ENCODE measurements at places on chromosomes 2 and 18.

- DNase-seq, result no peak
Observed at GRCh38 chr2:70115646-70116442, 28.6 kb downstream of the PCBP1 start.

- DNase-seq, result no peak
Observed at GRCh38 chr2:26989156-26989555, 18.7 kb downstream of the MAPRE3 start.

- DNase-seq, result no peak
Observed at GRCh38 chr18:27728659-27729058, 448.3 kb downstream of the CDH2 start.

DNA sequence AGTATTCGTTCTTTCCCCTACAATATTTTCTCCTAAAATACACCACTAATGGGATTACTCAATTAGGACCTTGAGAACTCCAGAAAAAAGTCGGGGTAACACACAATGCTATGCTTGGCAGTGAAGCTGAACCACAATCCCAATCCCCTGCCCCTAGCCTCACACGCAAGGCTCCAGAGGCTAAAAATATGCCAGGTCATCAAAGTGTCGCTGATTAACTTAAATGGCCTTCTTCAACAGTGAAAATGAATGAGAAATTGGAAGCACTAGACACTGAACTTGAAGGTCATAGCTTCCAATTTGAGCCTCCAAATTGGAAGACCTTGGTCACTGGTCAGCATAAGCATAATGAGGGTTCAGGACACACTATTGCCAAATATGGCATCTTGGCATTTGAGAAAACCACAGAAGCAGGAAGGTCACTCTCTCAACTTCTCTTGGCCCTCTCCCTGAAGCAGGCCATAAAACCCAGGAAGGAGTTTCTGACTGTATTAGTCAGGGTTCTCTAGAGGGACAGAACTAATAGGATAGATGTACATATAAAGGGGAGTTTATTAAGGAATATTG lies 86.0 kb upstream of the SATB2 start:
- DNase-seq, result no peak

GRCh38 chr2:102436323-102436722 lies 13.4 kb downstream of the IL18RAP start:
- no peak for DNase-seq

DNA sequence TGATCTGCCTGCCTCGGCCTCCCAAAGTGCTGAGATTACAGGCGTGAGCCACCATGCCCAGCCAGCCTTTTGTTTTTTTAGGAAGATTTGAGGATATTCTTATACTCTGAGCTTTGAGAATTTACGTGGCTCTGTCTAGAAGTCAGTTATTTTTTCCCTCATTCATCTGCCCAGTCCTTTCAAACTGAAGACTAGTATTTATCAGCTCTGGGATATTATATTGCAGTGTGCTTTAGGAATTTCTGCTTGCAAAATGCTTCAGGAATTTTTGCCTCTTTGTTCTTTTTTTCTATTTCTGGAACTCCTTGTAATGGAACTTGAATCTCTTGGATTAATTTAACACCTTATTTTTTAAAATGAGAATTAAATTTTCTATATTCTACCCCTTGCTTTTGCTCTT lies 22.6 kb downstream of the ACSL3 start:
- DNase-seq, result no peak

DNA sequence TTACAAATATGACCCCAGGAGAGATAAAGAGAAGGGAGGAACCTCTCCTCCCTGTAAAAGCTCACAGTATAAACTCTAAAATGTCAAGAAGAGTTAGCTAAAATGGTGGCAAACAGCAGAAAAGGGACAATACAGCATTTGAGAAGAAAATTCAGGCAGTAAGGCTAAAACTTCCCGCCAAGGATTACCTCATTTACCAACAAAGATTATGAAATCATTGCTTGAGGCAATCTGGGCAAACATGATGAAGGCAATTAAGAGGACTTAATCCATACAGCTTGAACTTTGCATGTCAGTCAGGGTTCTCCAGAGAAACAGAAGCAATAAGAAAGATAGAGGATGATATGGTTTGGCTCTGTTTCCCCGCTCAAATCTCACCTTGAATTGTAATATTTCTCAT lies 81.4 kb downstream of the CMPK2 start:
- DNase-seq, result no peak

GRCh38 chr2:49260979-49261538 lies 106.7 kb upstream of the FSHR start:
- no peak for DNase-seq

GRCh38 chr2:42984081-42984480 lies 191.7 kb upstream of the HAAO start:
- no peak for DNase-seq

DNA sequence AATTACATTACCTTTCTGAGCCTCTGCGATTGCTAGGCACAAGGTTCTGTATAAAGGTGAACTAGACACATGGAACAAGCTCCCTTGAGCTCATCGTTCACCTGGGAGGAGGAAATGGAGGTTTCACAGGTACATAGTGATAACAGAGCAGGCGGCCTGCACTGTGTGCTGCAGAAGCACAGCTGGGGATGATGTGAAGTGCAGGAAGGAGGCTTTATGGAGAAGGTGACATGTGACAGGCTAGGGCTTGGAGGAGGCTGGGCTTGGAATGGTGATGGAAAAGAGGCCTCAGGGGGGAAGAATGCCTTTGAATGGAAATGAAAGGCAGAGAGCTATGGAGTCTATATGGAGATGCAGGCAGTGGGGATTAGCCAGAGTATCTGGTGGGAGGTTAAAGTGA lies 22.9 kb downstream of the MARCHF4 start:
- DNase-seq, result no peak

DNA sequence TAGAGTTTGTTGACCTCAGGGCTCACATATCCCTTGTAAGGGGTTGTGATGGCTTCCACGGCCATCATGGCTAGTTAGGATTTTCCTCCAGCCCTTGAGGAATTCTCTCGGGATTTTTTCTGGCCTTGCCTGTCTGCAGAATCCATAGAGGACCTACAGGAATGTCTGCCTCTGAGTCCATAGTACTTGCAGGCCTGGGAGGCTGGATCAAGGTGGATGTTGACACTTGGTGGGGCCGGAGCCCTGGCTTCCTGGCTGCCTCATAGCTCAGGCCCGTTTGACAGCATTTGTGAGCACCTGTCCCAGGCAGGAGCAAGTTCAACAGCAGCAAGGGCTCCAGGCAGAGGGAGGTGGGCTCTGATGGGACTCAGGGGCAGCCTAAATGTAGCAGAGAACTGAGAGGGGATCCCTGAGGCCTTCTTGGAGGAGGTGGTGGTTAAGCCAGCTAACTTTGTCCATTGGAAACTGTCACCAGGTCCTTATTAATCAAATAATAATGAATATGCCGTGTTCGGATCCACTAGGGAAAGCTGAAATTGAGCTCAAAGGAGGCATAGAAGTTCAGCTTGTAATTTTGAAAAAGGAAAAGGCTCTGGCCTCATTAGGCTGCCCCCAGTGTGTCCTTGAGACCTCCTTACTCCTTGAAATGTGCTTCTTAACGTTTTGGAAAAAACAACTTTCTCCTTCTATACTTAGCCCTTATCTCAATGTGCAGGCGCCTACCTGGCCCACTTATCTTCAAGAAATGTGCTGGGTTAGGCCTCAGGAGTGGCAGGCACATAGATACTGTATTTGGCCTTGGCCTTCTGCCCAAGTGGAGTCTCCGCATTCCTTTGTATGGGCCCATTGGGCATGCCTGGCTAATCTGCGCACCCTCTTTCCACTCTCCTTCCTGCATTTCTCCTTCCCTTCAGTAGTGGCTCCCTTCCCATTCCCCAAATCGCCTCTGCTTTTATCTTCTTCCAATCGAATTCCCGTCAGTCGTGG lies 66.9 kb downstream of the HPCAL1 start:
- no peak for DNase-seq

- no peak for DNase-seq
Observed at GRCh38 chr2:15800495-15801329, 139.6 kb upstream of the MYCN start.

GRCh38 chr2:134098321-134098720 lies 155.6 kb upstream of the MGAT5 start:
- DNase-seq, result no peak

- DNase-seq, result no peak
Observed at GRCh38 chr2:127448526-127448925, 30.3 kb downstream of the PROC start.

GRCh38 chr18:76449111-76449453 lies 46.0 kb downstream of the ZNF516 start:
- no peak for DNase-seq

DNA sequence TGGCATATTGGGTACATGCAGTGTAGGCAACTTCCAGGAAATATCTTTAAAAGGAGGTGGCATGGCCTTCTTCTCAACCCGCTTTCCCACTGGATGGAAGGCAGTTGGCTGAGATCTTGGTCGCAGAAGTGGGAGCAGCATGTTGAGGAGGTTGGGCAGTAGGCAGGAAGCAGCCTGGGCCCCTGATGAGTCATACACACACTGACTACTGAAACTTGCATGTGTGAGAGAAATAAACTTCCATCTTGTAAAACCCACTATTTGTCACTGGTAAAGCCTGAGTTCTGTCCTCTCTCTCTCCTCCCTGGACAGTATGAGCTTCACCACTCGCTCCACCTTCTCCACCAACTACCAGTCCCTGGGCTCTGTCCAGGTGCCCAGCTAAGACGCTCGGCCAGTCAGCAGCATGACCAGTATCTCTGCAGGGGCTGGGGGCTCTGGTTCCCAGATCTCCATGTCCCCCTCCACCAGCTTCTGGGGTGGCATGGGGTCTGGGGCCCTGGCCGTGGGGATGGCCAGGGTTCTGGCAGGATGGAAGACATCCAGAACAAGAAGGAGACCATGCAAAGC lies 233.8 kb upstream of the SPRED2 start:
- DNase-seq, result no peak

DNA sequence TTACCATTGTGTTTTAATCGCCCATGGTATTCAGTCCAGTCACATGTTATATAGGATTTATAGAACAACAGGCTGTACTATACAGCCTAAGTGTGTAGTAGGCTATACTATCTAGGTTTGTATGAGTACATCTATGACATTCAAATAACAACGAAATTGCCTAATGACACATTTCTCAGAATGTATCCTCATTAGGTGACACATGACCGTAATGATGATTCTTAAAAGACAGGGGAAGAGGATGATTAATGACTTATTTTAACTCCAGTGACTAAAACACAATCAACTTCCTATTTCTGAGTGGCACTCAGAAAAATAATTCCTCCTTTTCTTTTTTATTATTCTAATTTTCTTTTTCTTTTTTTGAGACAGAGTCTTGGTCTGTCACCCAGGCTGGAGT lies 63.0 kb upstream of the ACSL3 start:
- DNase-seq, result no peak

GRCh38 chr2:174703430-174703829 lies 60.8 kb downstream of the CHRNA1 start:
- DNase-seq, result no peak

DNA sequence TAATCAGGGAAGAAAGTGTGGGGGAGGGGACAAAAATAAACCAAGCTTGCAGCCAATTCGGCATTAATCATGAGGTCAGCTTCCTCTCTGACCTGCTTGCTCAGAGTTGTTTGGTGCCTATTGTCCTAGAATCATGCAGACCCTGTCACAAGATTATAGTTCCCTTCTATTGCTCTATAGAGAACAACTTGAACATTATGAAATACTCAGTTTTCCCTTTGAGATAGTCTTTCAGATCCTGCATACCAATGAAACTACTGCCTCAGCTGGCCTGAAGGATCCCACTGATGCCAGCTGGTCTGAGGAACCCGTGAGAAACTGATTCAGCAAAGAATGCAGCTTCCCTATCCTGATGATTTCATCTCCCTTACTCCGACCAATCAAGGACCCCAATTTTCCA lies 955 bp upstream of the BBS5 start:
- DNase-seq, result no peak

DNA sequence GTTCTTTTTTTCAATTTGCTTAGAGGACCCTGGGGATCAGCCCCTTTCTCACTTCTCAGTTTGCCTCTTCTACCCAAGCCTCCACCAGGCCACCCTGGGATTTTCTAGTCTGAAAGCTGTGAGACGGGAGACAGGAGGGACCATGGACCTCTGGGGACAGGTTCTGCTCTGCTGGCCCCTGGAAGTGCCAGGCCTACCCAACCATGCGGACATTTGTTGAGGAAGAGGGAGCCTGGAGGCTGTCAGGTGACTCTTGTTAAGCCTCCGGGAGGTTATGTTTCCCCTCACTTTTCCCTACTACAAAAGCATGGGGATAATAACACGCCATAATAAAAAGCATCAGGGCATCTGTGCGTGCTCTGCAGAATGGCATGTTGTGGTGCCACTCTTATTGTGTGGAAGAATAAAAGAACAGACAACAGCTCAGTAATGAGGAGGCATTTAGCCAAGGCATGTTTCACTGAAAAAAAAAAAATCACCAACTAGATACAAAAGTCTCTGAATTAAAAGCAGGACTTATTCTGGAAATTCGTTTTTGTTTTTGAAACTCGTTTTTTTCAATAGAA lies 48.3 kb upstream of the PLA2R1 start:
- no peak for DNase-seq

DNA sequence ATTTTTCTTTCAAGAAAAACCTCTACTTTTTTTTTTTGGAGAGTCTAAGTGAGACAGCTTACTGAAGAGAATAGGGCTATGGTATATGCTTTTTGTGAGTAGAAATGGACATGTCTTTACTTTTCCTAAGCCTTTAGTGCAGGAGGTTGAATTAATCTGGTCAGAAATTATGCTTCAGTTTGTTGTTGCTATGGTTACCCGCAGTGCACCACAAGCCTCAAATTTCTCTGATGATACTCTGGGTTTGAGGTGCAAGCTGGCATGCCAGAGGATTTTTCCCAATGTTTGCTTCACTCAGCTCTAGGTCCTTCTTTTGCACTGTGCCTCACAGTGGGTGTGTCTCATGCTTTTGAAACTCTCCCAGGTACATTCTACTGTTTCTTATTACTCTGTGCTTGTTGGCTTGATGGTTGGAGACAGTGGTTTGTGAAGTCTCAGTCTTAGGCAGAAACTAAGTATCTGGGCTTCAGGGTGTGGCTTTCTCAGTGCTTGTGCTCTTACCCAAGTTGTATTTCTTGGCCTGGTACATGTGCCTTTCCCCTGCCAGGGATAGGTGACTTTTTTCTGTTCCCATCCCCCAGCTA lies 278.3 kb downstream of the RBM43 start:
- DNase-seq, result no peak

DNA sequence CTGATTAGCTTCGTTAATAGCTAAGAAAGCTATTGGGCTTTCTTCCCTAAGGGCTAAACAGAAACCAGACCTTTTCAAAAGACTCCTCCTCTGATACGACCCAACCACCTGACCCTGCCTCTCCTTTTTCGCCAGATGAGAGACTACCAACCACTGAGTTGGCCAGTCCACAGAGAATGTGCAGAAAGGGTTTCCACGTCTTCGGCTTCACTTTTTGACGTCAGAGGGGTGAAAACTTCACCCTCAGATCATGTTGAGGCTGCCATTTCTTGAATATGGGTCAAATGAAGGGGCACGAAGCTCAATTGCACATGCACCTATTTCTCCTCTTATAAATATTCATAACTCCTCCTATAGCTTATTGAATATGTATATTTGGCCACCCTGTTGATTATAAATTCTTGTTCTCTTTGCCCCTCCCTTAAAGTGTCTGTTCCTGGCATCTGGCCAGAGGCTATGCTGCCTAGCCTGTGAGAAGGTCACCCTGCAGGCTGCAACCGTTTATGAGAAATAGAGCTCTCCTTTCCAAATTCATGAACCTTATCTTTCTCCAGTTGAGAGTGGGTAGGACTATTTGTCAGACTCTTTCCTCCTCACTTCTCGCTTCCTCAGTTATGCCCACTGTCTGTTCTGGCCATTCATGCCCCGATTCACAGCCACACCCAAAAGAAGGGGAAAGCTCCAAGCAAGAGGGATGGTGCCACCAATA lies 301.6 kb downstream of the STK39 start:
- DNase-seq, result no peak

GRCh38 chr2:195805283-195805976 lies 148.4 kb downstream of the SLC39A10 start:
- DNase-seq, result no peak

Data from activated CD4-positive, alpha-beta T cell treated with anti-CD3 and anti-CD28 coated beads for 24 hours (primary cell).